ENCODE measurements at places on chromosomes 12 and 14.

GRCh38 chr14:91258011-91258618, 13.6 kb upstream of the GPR68 start:
- no peak for DNase-seq

DNA sequence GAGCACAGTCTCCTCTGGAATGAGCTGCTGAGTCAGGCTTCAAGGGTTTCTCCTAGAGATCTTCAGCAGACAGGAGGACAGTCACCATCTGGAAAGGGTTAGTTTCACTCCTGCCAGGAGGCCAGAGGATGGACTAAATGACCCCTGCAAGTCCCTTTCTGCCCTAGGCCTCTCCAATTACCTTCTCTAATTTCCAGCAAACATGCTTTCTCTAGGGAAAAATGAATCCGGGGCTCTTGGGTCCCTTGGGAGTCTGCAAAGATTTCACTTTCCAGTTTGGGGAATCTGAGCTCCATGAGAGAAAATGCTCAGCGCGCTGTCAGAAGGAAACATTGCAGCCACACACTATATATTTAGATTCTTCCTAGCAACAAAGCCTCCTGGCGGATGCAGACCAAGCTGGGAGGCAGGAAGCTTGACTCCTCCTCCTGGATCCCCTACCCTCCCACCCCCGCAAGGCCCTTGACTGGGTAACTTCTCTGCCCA, 184.4 kb upstream of the CCND2 start:
- no peak for DNase-seq

DNA sequence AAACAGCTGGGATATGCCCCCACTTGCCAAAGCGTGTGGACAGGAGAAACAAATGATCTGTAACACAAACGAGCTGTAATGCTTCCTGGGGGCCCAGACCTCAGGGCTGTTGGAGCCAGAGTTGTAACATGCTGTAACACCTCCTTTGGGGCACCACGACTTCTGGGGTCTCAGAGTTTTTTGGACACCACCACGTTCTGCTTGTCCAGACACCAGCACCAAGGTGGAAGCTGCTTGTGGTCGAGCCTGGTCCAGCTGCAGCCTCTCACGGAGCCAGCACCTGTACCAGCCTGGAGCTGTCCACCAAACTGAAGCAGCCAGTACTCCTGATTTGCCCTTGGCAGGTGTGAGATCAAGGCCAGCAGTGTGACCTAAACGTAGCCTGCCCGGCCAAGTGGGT, 879.4 kb downstream of the SLC6A15 start:
- no peak for DNase-seq

GRCh38 chr12:101592448-101592847, 2.3 kb upstream of the MYBPC1 start:
- no peak for DNase-seq

DNA sequence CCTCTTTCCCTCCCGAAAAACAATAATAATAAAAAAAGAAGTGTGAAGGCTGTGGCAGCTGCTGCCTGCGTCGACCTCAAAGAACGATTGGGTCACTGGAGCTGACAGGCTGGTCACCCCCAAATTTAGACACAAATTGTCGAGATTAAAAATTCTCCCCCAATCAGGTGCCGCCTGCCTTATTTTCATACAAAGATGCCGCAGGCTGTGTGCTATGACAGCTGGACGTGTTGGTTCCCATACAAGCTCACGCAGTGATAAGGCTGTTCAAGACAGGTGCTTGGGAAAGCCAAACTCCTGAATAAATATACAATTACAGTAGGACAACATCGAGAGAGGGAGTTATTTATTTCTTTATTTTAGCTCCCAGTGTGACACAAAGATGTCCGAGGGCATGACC, 1041.8 kb downstream of the VRK1 start:
- no peak for DNase-seq

- DNase-seq = no peak
Measured at GRCh38 chr12:62533087-62533754, 66.6 kb downstream of the MON2 start.

Data from breast epithelium (tissue), 4 donors.